Activated naive CD8-positive, alpha-beta T cell treated with anti-CD3 and anti-CD28 coated beads, Interleukin-2, amount 50 U/mL, for 24 hours (primary cell): ENCODE measurements at places on chromosomes 5 and 9.

DNA sequence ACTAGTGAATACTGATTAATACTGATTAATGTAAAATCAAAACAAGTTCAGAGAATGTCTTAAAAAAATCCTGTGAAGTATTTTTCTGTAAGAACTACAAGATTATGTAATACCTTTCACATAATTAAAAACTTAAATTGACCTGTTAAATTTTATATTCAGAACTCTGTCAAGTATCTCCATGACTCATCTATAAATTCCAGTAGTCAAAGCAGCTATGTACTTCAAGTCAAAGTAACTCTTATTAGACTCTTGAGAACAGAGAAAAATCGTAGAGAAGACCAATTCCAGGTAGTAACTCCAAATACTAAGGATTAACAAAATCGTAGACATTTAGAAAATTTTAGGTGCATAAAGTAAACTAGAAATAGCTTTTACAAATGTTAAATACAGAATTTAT, 77.1 kb downstream of the HOMER1 start:
- no peak overlapping the region for H3K4me3 ChIP-seq
- H3K27me3 ChIP-seq, result no peaks in the 10 kb centered on the region
- no peak overlapping the region for H3K27ac ChIP-seq
- peaks cover 7% of the 10 kb centered on the region for H3K36me3 ChIP-seq

DNA sequence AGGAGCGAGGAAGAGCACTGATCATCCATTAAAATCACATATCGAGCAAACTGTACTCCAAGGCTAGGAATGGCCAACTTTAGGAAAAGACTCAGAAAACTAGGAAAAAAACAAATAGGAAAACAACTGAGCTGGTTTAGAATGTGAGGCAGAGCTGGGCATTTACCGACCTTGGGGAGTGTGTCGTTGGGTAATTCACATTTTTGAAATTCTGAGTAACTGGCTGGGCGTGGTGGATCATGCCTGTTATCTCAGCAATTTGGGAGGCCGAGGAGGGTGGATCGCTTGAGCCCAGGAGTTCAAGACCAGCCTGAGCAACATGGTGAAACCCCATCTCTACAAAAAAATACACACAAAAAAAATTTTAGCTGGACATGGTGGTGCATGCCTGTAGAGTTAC, 70.1 kb downstream of the ZFAND5 start:
- H3K27me3 ChIP-seq, result no peaks in the 10 kb centered on the region
- H3K36me3 ChIP-seq, result no peaks in the 10 kb centered on the region
- DNase-seq, result no peak
- no peak overlapping the region for H3K4me3 ChIP-seq
- H3K27ac ChIP-seq, result no peak overlapping the region

- peaks cover 6% of the 10 kb centered on the region for H3K4me1 ChIP-seq
- no peak overlapping the region for H3K27ac ChIP-seq
- DNase-seq, result peak; percentile 2
- H3K27me3 ChIP-seq, result peaks cover 53% of the 10 kb centered on the region
Observed at GRCh38 chr9:101485924-101486692, 47.5 kb upstream of the RNF20 start.

DNA sequence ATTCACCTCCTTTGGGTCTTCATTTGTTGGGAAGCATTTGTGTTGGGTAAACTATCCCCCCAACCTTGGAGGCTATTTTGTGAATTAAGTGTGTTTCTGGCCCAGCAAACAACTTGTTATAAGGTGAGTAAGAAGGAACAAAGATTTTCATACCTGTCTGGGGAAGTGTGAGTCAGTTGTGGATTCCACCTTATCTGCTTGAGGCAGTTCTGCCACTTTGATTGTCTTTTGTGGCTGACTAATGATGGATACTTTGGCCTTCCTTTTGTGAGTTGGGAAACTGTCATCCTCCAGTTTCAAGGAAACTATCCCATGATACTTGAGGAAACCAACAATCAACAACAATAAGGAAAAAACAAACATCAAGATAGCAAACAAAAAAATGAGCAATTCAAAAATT, 24.6 kb upstream of the CER1 start:
- H3K27ac ChIP-seq, result no peak overlapping the region
- DNase-seq, result no peak
- H3K27me3 ChIP-seq, result peaks cover 14% of the 10 kb centered on the region
- no peak overlapping the region for H3K4me3 ChIP-seq
- H3K36me3 ChIP-seq, result no peaks in the 10 kb centered on the region

- H3K4me3 ChIP-seq, result no peak overlapping the region
- H3K27me3 ChIP-seq, result no peaks in the 10 kb centered on the region
- no peaks in the 10 kb centered on the region for H3K36me3 ChIP-seq
- no peak for DNase-seq
- no peak overlapping the region for H3K27ac ChIP-seq
Observed at GRCh38 chr5:60487476-60487875, 212.5 kb downstream of the DEPDC1B start.

DNA sequence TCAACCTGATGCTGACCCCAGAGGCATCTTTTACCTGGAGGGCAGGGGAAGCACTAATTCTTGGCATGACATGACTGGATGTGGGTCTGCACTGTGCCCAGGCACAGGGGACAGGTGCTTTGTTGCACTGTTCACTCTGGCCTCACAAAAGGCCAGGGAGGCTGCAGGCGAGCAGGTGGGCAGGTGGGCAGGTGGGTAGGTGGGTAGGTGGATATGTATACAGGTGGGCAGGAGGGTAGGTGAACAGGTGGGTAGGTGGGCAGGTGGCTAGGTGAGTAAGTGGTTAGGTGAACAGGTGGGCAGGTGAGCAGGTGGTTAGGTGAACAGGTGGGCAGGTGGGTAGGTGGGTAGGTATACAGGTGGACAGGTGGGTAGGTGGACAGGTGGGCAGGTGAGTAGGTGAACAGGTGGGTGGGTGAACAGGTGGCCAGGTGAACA, 1.5 kb downstream of the PAEP start:
- no peaks in the 10 kb centered on the region for H3K36me3 ChIP-seq
- H3K4me1 ChIP-seq, result no peaks in the 10 kb centered on the region
- DNase-seq, result no peak
- no peak overlapping the region for H3K4me3 ChIP-seq

DNA sequence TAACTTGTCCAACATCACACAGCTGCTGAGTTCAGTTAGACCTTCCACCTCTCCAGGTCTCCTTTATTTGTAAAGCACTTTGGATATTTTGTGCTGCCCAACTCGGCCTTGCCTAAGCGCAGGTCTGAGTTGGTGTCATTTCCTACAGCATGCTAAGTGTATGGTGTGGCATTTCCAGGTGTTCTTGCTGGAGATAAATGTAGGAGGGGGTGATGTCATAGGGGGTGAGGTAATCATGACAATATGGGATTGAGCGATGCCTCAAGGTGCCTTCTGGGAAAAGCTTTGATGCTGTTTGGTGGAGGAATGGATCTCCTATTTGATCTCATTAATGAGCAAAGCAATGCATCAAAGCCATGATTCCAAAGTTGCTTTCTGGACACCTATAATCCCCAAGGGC, 32.3 kb upstream of the NEURL1B start:
- H3K4me1 ChIP-seq, result no peaks in the 10 kb centered on the region
- no peak overlapping the region for H3K4me3 ChIP-seq
- H3K27me3 ChIP-seq, result peaks cover 9% of the 10 kb centered on the region
- no peak for DNase-seq

- H3K4me3 ChIP-seq, result no peak overlapping the region
- H3K27ac ChIP-seq, result peak overlapping the region; percentile 22
- peaks cover 52% of the 10 kb centered on the region for H3K4me1 ChIP-seq
- H3K27me3 ChIP-seq, result peaks cover 5% of the 10 kb centered on the region
- H3K36me3 ChIP-seq, result no peaks in the 10 kb centered on the region
Observed at GRCh38 chr9:136997830-136998234, 1.5 kb upstream of the CLIC3 start.

- H3K4me1 ChIP-seq, result no peaks in the 10 kb centered on the region
- H3K27me3 ChIP-seq, result no peaks in the 10 kb centered on the region
- no peak for DNase-seq
- H3K36me3 ChIP-seq, result no peaks in the 10 kb centered on the region
Observed at GRCh38 chr9:794386-794785, 47.1 kb upstream of the DMRT1 start.

- no peak overlapping the region for H3K27ac ChIP-seq
- H3K4me3 ChIP-seq, result no peak overlapping the region
- H3K4me1 ChIP-seq, result no peaks in the 10 kb centered on the region
- DNase-seq, result no peak
Observed at GRCh38 chr5:117759849-117760499, 1185.4 kb upstream of the SEMA6A start.

DNA sequence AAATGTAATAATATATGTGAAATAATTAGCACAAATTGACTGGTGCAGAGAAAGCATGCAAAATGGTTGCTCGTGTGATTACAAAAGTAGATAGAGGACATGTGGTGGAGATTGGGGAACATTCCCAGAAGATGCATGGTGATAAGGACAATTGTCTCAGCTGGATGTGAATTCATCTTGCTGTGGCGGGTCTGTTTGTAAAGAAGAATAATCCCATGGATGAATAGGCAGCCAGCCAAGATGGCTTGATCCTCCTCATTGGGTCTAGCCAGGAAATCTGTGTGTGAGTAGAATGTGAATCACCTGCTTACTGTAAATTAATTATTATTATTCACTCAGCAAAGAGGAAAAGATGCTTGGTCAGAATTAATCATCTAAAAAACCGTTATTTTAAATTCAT, 12.6 kb upstream of the DPYSL3 start:
- H3K4me3 ChIP-seq, result no peak overlapping the region
- H3K4me1 ChIP-seq, result no peaks in the 10 kb centered on the region
- peaks cover 7% of the 10 kb centered on the region for H3K27me3 ChIP-seq
- H3K27ac ChIP-seq, result no peak overlapping the region

GRCh38 chr5:102222772-102223171, 73.3 kb downstream of the SLCO4C1 start:
- H3K4me3 ChIP-seq, result no peak overlapping the region
- no peaks in the 10 kb centered on the region for H3K4me1 ChIP-seq
- DNase-seq, result no peak
- no peaks in the 10 kb centered on the region for H3K36me3 ChIP-seq
- no peak overlapping the region for H3K27ac ChIP-seq

- no peak overlapping the region for H3K4me3 ChIP-seq
- no peak for DNase-seq
- no peaks in the 10 kb centered on the region for H3K36me3 ChIP-seq
- H3K27me3 ChIP-seq, result no peaks in the 10 kb centered on the region
- no peak overlapping the region for H3K27ac ChIP-seq
Observed at GRCh38 chr9:79473704-79474103, 98.1 kb upstream of the TLE4 start.

GRCh38 chr5:143364061-143364460, 39.4 kb downstream of the NR3C1 start:
- H3K36me3 ChIP-seq, result peaks cover 50% of the 10 kb centered on the region
- no peak for DNase-seq
- H3K4me1 ChIP-seq, result peaks cover 80% of the 10 kb centered on the region
- no peaks in the 10 kb centered on the region for H3K27me3 ChIP-seq
- no peak overlapping the region for H3K4me3 ChIP-seq

DNA sequence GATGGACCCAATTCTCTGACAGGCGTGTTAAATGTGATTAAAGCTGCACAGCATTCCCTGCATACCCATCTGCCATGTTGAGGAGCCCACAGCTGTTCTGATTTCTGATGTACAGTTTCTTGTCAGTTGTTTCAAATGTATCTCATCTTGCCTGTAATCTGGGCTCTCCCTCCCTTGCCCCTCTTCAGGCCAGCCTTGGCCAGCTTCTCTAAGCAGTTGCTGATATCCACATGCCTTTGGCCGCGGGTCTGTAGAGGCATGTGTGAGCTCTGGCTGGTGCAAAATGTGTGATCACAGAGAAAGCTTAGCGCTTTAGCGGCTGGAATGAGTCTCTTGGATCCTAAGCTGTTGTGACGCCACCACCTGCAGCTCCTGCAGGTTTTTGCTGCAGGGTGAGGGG, 332.0 kb downstream of the MLLT3 start:
- no peaks in the 10 kb centered on the region for H3K27me3 ChIP-seq
- no peak overlapping the region for H3K4me3 ChIP-seq
- no peak for DNase-seq
- no peak overlapping the region for H3K27ac ChIP-seq
- peaks cover 2% of the 10 kb centered on the region for H3K36me3 ChIP-seq
- H3K4me1 ChIP-seq, result peaks cover 6% of the 10 kb centered on the region

GRCh38 chr9:137619240-137620047, 639 bp downstream of the EHMT1 start:
- peaks cover 46% of the 10 kb centered on the region for H3K4me1 ChIP-seq
- H3K27me3 ChIP-seq, result no peaks in the 10 kb centered on the region
- peak; percentile 39 for DNase-seq
- H3K36me3 ChIP-seq, result peaks cover 21% of the 10 kb centered on the region
- H3K4me3 ChIP-seq, result peak overlapping the region; percentile 88
- H3K27ac ChIP-seq, result peak overlapping the region; percentile 90

DNA sequence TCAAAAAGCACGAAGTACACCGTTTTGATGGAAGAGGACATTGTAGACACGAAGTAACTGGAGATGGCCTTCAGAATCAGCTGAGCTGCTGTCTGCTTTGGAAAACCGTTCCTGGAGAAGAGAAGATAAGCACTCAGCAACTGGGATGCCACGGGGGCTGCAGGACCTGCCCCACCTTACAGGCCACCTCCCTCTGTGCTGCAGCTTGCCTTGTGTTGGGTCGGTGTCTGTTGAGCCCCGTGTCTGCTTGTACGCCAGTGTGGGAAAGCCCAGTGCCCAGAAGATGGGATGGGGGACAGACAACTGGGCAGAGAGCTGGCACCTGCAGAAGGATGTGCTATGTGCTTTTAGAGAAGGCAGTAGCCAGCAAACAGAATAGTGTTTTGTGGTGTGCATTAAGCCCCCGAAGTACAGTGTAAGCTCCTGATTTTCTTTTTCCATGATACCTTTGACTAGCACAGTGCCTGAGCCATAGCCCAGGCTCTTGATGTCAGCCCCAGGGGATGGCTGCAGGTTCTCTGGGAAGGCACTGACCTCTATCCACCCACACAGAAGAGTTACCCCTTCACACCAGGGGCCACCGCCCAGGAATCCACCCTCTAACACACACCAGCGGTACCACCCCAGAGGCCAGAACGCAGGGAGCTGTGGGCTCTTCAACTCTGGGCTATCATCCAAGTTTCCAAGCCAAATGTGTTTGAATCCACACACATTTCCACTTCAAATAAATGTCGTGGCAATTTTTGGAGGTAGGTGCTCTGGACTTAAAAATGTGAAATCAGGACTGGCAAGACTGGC, 63.8 kb downstream of the MACROH2A1 start:
- H3K27ac ChIP-seq, result no peak overlapping the region
- H3K4me1 ChIP-seq, result peaks cover 11% of the 10 kb centered on the region
- H3K27me3 ChIP-seq, result no peaks in the 10 kb centered on the region
- no peak for DNase-seq

DNA sequence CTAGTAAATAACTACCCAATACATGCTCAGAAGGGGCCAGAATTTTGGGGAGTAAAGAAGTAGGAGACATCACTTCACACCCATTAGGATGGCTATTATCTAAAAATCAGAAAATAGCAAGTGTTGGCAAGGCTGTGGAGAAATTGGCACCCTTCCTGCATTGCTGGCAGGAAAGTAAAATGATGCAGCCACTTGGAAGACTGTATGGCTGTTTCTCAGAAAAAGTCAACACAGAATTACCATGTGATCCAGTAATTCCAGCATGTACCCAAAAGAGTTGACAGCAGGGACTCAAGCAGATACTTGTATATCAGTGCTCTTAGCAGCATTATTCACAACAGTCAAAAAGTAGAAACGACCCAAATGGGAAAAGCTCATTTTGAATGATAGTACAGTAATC, 107.6 kb downstream of the APBA1 start:
- H3K36me3 ChIP-seq, result no peaks in the 10 kb centered on the region
- H3K27ac ChIP-seq, result no peak overlapping the region
- no peaks in the 10 kb centered on the region for H3K4me1 ChIP-seq
- no peak for DNase-seq
- H3K4me3 ChIP-seq, result no peak overlapping the region
